ENCODE measurements at places on chromosomes 5 and 9. TPM values are rescaled to one million over a fixed set of nuclear protein-coding genes. Genes with fewer than 3 reads are reported as not detected.

GRCh38 chr9:90000925-90001324 lies 396.1 kb downstream of the GADD45G start:
- DNase-seq = no peak

- no peak for DNase-seq
These were observed 68.0 kb upstream of the CTNNA1 start for GRCh38 chr5:138685193-138685745.

The VLDLR gene
- 0.72 TPM for polyA plus RNA-seq

GRCh38 chr9:100350188-100350587 lies 2.6 kb downstream of the TEX10 start:
- no peak for DNase-seq

DNA sequence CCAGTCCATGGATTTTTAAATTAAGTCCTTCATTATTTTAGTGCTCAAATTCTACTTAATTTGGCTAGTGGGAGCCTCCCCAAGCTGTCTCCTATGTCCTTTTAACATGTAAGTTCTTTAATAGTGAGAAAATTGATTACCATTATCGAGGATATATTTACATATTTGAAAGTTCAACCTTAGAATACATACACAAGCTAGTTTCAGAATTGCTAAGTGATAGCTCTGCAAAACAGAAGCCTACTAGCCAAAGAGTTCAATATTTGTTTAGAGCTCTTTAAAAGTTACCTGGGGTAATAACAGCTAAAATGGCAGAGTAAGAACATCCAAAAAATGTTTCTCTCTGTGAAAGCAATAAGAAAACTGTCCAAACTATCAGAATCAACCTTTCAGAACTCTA lies 48.2 kb downstream of the LOX start:
- DNase-seq = no peak

GRCh38 chr9:107620801-107621200 lies 131.2 kb upstream of the KLF4 start:
- DNase-seq = no peak

DNA sequence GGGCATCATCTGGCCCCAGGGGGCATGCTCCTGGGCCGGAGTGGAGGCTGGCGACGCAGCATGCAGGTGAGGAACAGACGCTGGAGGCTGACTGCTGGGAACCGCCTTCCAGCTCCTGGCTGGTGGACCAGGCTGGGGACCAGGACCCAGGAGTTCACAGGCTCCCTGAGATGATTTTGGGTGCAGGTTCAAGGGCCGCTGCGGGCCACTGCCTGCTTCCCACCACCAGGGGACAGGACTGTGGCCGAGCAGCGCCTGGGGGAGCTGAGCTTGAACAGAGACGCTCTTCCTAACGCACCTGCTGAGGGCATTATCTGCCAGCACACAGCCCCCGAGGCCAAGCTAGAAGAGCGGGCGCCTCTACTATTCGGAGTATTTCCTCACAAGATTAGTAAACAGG lies 132.1 kb upstream of the RAPGEF1 start:
- no peak for DNase-seq

The GPR151 gene
- polyA plus RNA-seq = not detected

The ARID3C gene
- not detected for polyA plus RNA-seq

The CRB2 gene
- 0.12 TPM for polyA plus RNA-seq
